T follicular helper cell (primary cell): ENCODE measurements at places on chromosomes 11 and 22.

DNA sequence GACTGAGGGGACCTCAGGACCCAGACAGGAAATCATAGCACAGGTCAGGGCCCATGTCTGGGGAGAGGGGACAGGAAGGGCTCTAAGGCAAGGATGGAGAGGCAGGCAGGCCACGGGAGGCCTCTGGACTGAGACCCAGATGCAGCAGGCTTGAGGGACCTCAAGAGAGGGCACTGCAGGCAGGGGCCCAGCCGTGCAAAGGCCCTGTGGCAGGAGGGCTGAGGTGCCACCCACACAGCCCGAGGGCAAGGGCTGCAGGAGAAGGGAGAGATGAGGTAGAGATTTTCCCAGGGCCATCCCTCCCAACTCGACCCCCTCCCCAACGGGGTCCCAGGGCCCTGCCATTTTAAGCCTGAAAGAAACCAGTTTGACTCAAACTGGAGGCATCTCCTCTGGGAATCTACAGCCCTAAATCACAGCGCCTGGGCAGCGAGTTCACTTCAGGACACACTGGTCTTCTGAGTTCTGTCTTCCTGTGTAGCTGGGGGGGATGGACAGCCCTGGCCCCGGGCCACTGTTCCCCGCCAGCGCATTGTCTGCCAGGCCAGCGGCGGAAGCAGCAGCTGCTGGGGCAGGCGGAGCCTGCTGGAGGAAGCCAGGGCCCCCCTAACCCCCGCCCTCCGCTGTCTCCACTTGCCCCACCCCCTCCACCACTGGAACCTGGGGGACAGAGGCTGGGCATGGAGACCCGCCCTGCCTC lies 20.3 kb upstream of the WNT7B start:
- DNase-seq, result no peak

DNA sequence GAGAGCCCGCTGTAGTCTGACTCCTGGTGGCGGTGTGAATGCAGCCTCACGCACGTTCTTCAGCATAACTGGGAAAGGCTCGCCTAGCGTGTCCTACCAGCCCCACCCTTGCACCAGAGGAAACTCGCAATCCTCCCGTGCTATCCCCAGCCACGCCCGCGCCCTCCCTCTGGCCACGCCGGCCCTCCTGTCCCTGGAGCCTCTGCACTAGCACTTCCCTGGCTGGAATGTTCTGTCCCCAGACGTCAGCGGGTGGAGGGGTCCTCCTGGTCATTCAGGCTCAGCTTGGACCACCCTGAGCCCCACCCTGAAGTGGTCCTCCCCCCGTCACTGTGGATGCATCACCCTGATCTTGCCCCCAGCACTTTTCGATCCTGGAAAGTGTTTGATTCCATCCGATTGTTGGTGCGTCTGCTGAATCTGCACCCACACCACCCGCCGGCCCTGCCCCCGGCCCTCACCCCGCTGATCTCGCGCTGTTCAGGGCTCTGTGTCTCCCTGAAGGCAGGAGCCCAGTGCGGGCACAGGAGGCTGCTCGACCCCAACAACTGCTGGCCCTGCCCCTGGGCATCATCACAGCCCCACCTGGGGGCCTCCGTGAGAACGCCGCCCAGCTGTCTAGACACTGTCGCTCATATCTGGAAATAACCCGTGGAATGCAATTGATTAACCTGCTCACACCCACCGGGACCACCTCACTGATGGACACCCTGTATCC lies 437.0 kb downstream of the TBC1D22A start:
- DNase-seq, result no peak

DNA sequence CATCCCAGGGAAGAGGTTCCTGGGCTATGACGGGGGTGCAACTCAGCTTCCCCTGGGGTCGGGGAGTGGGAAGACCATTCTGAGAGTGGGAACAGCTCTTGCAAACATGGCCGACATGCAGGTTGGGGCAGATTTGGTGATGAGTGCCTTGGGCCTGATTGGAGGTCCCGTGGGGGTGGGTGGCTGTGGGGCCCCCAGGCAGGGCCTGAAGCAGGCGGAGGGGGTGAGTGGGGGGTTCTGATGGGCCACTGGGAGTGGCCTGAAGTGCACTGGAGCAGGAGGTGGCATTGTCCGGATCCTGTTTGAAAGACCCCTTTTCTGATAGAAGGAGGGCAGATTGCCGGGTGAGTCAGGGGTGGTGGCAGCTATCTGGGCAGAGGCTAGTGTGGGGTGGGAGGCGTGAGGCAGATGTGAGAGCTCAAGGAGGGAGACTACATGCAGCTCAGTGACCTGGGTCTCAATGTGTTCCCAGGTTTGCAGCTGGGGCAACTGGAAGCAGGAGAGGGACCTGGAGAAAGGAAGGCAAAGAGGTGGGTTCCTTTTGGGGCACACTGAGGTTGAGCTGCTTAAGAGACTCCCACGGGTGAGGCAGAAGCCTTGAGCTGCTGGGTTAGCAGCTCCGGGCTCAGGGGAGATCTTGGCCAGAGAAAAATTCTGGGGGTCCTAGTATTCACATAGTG lies 15.1 kb downstream of the MYEOV start:
- DNase-seq, result no peak

DNA sequence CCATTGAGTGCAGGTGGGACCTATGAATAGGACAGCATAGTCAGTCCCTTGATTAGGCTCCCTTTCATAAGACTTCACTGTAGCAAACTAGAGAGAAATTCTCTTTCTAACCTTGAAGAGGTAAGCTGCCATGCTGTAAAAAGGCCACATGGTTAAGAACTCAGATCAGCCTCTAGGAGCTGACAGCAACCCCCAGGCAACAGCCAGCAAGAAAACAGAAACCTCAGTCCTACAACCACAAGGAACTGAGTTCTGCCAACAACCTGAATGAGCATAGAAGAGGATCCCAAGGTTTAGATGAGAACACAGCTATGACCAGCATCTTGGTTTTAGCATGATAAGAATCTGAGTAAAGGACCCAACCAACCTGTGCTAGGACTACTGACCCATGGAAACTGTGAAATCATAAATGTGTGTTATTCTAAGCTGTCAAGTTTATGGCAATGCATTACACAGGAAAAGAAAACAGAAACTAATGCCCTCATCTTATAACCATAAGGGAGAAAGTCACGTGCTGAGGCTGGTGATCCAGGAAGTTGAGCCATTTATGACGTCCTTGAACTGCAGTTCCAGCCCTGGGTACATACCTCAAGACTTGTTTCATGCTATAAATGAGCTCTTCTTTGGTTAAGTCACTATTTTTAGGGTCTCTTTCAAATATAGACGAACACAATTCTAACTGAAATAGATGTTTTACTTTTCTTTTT lies 43.3 kb downstream of the RAB38 start:
- no peak for DNase-seq

GRCh38 chr22:49228431-49229037 lies 599.1 kb downstream of the BRD1 start:
- no peak for DNase-seq

- no peak for DNase-seq
These were observed 712.2 kb downstream of the ETS1 start for GRCh38 chr11:127875131-127875530.

DNA sequence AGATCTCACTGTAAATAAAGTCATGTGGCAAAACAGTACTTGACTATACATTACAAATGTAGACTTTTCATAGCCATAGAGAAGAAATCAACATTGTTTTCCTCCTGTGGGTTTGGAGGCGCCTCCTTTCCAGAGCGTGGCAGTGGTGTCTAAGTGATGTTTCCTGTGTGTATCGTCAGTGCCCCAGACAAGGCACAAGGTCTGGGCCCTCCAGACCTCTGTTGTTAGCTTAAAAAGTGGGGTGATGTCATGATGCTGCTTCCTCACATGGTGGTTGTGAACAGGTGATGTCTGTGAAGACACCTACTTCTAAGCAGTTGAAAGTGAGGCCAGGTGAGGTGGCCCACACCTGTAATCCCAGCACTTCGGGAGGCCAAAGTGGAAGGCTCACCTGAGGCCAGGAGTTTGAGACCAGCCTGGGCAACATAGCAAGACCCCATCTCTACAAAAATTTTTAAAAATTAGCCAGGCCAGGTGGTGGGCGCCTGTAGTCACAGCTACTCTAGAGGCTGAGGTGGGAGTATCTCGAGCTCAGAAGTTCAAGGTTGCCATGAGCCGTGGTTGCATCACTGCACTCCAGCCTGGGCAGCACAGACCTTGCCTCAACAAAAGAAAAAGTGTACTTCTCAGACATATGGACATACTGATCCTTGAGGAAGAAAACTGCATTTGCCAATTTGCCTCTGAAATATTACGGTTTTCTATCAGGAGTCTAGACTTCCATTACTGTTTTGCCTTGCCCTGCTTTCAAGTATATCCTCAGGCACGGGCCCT lies 15.7 kb downstream of the NUP50 start:
- DNase-seq, result peak; percentile 38

DNA sequence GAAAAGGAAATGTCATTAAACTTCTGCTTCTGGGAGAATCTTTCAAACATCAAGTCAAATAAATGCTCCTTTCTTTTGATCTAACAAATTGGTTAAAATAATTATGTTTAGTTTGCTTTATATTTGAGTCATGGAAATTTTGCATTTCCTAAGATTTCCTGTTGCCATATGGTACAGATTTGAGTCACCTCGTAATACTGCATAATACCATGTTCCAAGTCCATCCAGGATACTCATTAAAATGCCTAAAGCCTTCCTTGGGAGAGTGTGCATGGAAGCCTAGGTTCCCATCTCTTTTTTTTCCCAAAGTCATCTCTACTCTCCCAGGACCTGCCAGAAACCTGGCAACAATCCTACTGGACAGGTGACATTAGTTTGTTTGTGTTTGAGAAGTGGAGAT lies 4.2 kb downstream of the OR9I1 start:
- DNase-seq, result no peak

GRCh38 chr22:45105281-45105702 lies 58.4 kb upstream of the NUP50 start:
- DNase-seq, result no peak

DNA sequence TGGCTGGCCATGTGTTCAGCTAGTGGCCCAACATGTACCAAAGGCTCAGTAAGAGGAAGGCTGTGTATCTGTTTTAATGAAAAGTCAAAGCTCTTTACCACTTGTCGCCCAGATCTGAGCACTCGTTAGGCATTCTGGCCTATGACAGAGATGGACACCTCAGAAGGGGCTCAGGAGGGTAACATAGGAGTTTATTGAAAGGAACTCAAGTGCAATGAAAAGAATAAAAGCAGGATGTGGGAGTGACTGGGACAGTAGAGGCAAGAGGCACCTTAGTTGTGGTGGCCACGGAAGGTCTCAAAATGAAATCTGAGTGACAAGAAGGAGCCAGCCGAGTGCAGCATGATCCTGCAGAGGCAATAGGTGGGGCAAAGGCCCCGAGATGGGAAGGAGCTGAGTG lies 309.7 kb downstream of the MN1 start:
- no peak for DNase-seq

DNA sequence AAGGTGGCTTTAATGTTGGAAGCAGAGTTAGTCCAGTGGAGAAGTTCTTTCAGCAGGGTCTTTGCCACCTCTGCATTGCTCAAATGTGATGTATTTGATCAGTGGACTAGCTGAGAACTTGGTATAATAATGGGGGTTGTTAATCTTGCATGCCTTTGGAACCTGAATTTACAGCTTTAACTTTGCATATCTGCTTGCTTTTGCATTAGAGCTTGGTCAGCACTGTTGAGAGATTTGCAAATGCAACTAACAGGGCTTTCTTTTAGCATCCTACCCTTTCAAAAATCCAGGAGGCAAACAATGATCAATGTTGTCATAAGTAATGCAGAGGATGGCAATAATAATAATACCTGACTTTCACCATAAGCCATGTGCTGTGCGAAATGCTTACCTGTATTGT lies 48.2 kb downstream of the NF2 start:
- DNase-seq, result no peak

DNA sequence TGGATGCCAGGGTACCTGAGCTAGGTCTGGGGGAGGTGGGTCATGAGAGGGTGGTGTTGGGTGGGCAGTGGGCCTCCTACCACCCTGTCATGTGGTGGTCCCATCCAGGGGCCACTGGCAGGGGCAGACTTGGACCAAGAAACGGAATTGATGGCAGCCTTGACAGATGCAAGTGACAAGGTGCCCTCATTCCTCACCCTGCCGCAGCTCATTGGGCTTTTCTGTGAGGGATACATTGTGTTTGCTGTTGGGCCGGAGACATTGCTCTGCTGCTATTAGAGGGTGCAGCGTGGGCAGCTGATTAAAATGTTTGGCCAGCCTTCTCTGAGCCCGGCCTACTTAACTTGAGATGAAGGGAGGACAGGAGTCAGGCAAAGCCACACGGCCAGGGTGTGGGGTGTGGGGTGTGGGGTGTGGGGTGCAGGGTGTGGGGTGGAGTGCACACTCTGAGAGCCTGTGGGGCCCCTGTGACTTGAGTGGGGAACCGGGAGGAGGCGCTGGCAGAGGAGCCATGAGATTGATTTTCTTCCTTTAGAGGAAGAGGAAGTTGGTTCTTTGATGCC lies 351.5 kb downstream of the TBC1D22A start:
- no peak for DNase-seq

- no peak for DNase-seq
These were observed 51.9 kb upstream of the ALX4 start for GRCh38 chr11:44361813-44362212.

- DNase-seq, result no peak
These were observed 109.8 kb downstream of the PKNOX2 start for GRCh38 chr11:125274309-125274708.
